ENCODE measurements at places on chromosomes 4 and X.

DNA sequence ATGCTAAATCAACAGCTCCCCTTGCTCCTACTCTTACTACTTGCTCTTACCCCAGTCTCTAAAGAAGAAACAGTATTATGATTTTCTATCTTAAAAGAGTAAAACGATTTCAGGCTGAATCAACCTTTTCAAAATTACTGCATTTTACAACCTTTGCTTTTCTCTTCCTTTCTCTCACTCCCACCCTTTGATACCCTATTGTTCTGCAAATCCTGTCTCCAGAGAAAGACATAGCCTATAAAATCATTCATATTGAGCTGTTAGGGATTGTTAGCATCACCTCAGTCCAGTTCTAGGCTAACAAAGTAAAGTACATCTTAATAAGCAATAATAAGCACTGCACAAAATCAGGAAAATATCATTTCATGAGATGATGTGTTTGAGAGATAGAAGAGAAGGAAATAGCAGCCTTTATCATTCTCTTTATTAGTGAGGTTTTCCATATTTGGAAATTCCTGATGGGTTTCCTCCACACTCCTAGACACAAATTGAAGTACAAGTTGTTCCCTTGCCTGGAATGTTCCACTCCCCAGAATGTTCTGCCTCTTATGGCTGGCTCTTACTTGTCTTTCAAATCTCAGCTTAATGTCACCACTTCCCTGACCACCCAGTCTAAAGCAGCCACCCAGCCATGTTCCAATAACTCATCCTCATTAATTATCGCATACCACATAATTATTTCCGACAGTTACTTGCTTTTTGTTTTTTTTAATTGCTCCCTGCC, 219.7 kb downstream of the PALLD start:
- no peak for DNase-seq

- DNase-seq: no peak
Measured at GRCh38 chr4:130722361-130722760, 1626.4 kb downstream of the C4orf33 start.

DNA sequence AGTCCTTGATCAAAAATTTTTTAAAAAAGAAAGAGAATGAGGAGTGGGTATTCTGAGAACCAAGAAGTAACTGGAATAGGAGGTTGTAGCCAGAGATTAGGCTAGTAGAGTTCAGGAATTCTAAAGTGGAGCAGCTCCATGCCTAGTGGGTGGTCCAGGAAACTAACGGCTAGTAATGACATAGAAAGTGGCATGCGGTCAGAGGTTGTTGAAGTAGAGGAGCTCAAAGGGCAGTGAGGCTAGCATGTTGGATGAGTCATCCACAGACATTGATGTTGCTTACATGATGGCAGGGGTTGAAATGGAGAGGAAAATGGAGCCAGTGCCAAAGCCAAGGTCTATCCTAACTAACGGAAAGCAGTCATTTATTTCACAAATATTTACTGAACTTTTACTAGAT, 42.1 kb downstream of the TEX13B start:
- no peak for DNase-seq

DNA sequence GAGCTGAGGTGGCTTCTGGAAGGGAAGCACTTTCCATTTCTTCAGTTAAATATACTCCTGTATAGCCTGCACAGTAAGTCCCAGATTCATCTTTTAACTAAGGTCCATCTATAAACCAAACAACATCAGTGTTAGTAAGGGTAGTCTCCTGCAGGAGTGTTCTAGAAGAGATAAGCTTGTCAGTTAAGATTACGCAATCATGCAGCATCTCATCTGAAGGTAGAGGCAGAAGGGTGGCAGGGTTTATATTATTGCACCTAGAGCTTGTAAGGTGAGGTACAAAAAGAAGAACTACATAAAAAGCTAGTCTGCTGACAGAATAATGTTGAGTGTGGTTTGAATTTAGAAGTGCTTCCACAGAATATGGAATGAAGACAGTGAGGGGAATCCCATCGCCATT, 44.0 kb downstream of the NUDT10 start:
- DNase-seq: no peak

GRCh38 chr4:151674804-151675391, 85.9 kb downstream of the GATB start:
- no peak for DNase-seq

GRCh38 chrX:16185725-16186136, 18.4 kb downstream of the MAGEB17 start:
- DNase-seq: no peak

GRCh38 chrX:330726-331150, 12.1 kb upstream of the GTPBP6 start:
- no peak for DNase-seq

GRCh38 chr4:30962939-30963338, 242.8 kb downstream of the PCDH7 start:
- no peak for DNase-seq

DNA sequence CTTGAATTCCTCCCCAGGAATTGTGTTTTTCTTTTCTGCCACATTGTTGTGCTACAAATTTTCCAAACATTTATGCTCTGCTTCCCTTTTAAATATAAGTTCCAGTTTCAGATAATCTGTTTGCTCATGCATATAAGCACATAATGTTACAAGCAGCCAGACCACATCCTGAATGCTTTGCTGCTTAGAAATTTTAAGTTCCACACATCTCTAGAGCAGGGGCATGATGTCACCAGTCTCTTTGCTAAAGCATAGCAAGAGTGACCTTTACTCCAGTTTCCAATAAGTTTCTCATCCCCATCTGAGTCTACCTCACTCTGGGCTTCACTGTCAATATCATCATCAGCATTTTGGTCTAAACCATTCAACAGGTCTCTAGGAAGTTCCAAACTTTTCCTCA, 932.5 kb downstream of the SH3BGRL start:
- no peak for DNase-seq

- DNase-seq: no peak
Measured at GRCh38 chr4:110474481-110474880, 1.5 kb upstream of the ENPEP start.

DNA sequence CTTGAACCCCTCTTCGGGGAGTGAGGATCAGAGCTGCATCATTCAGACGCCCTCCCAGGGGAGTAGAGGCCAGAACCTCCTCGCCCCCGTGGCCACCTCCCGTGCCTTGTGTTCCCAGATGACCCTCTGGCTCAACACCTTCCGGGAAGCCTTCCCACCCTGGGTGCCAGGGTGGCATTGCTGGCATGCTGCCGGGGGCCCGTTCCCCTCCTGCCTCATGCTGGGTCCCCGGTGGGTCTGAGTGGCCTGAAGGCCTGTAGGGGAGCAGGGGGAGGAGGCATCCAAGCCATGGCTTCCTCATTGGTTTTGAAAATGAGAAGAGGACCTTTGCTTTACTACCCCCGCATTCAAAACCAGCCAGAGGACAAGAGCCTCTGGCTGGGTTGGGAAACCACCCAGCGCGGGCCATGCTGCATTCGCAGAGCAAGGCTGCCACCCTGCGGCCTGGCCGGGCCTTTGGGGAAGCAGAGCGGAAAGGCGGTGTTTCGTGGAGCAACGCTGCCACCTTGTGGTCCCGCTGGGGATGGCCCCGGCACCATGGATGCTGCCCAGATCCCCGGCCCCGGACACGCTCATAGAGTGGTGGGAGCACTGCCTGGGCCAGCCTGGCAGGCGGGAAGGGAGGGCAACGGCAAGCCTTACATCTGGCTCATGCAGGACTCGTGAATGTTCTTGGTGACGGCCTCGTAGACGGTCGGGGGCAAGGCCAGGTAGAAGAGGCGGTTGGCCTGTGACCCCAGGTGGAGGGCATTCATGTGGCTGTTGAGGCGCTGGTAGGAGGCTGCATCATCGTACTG, 11.9 kb downstream of the G6PD start:
- peak; percentile 41 for DNase-seq

DNA sequence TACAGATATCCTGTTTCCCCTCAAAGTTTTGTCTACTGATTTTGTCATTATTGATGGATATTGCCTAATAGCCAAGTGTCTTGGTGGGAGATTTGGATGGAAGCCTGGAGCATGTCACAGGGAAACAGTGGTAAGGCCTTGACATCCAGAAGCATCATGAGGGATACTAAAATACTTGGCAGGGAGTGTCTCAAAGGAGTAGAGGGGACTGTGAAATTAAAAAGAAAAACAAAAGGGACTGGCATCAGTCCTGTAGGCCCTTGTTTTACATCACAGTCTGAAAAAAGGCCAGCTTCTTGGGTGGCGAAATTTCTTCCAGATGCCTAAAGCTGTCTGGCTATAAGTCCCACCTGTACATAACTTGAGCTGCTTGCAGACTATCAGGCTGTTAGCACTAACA, 83.8 kb downstream of the GUCY2F start:
- no peak for DNase-seq

DNA sequence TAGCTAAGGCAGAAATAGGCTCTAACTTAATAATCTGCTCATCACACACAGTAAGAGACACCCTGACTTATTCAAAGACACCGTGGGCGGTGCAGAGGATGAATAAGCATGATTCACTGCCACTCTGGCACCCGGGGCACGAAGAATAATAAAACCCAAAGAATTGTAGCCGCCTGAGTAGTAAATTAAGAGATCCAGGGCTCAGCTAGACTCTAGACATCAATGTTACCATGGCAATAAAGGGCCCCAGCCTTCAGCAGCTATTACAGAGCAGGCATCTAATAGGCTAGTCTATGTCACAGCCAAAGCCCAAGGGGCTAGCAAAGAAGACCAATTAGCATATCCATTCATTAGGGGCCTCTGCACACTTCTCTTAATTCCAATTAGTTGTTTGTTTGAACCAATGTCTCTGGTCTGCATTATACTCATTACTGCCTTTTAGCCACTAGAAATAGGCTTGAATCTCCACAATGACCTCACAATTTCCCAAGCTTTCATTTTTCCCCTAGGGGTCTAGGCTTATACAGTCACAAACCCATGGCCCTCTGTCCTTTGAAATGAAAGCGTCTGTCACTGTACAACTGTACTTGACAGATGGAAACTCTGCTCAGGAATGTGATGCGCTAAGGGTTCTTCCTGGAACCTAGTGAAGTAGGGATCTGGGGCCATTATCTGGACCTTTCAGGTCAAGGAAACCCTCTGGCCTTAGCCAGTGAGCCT, 3.0 kb upstream of the ATP1B4 start:
- no peak for DNase-seq

DNA sequence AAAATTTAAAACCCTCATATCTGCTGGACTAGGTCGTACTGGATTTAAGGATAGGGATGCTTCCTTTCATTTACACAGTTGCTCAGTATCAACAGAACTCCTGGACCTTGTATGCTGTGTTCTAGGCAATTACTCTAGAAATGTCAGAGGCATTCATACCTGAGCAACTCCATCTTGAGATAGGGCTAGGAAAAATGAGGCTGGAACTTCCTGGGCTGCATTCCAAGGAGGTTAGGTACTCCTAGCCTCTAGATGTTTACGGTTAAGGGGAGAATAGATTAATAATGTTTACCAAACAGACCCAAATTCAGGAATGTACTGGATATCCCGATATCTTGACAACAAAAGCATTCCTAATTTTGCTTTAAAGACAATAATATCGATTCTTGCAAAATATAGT, 84.7 kb upstream of the NLGN4X start:
- DNase-seq: no peak

- no peak for DNase-seq
Measured at GRCh38 chr4:23036503-23036902, 343.8 kb downstream of the GBA3 start.

- no peak for DNase-seq
Measured at GRCh38 chrX:41002026-41002425, 83.2 kb upstream of the USP9X start.
